ENCODE measurements at places on chromosomes 6 and 20.

- DNase-seq = no peak
These were observed 81.9 kb downstream of the TFAP2C start for GRCh38 chr20:56711018-56711417.

DNA sequence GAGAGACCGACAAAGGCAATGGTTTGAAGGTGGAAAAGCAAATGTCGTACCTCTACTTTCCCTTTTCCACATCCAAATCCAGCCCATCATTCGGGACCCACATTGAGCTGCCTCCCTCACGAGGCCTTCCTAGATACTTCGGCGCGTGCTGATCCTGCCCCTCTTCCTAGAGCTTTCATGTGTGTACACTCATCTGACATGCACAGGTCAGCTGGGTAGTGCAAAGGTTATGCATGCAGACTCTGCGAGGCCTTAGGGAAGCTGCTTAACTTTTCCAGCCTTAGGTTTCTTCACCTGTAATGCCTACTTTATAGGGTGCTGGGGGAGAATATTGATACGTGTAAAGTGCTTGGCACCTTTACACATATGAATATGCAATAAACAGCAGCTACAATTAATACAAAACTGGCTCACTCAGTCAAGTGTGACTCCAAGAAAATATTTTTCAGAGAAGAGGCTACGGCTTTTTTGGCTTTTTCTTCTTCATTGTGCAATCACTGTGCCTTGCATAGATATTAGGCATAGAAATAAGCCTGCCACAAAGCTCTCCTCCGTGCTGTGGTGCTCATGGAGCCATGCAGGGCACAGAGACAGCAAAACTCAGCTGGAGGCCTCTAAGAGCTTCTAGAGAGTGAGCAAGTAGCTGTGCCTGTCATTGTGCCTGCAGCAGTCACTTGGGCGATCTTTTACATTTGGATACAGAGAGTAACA is 3.6 kb upstream of the MANBAL start:
- DNase-seq = no peak

DNA sequence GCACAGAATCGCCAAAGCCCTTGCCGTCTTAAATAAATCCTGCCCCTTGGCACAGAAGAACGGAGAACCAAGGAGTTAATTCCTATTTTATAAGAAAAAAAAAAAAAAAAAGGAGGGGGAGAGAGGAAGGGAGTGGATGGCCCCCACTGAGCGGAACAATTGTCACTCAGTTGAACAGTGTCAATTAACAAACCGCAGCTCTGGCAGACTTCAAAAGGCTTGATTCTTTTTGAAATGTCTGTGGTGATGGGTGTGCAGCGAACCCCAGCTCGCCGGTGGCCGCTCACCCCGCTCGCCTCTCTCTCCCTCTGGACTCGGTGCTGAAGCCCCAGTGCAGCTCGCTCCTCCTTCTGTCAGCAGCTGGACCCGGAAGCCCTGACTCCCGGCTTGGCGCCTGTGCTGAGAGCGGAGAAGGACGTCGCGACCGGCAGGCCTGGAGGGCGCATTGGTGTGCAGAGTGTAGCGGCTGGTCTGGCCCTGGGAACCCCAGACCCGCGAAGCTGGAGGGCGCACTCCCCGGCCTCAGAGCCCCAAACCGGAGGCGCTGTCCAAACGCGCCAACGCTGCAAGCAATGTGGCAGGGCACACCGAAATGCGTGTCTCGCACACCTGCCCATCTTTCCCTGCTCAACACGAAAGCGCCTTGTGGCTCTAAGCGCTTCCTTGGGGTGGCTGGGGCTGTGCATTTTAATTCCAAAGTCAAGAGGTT is 3.4 kb downstream of the LINC00237 start:
- DNase-seq = no peak

DNA sequence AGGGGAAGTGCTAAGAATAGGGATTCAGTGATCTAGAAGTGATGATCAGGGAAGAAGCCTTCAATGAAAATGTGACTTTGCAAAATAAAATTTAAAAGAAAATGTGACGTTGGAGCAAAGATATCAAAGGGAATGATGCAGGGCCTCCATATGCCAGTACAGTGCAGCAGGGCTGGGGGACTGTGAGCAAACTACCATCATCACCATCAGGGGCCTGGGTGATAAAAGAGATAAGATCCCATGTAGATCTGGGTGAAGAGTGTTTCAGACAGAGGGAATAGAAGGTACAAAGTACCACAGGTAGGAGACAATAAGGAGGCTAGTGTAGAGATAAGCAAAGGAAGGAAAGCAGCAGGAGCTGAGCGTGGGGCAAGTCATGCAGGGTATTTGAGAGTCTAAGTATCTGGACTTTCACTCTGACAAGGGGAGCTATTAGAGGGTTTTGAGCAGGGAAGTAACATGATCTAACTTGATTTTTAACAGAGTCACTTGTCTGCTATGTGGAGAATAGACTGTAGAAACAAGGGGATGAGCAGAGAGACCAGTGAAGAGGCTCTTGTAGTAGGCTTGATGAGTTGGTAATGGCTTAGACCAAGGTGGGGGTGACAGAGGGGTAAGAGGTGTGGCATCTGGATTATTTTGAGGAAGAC is 295.6 kb downstream of the ZFAND3 start:
- no peak for DNase-seq

DNA sequence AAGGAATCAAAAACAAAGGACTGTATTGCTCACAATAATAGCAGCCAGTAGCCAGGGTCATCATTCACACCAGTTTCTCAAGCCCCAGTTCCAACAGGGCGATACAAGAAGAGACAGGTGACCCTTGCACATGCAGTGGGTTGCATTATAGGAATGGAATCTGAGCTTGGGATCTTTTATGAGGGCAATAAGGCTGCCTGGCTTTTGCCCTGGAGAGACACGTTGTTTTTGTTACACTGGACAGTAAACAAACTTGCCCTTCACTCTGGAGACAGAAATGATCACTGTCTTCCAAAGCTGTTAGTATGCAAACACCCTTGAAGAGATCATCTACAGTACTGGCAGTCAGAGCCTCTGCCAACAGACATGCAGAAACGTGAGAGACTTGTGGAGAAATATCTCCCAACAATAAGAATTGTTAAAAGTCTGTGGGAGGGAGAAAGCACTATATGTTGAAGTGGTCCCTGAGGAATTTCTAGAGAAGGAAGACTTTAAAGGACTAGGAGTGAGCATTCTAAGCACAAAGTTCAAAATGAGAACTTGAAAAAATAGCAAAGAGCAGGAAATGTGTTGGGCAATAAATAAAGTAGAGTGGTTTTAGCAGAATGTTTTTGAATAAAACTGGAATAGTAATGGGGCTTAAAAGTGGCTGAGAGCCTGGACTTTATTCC is 6.2 kb upstream of the COL12A1 start:
- no peak for DNase-seq

DNA sequence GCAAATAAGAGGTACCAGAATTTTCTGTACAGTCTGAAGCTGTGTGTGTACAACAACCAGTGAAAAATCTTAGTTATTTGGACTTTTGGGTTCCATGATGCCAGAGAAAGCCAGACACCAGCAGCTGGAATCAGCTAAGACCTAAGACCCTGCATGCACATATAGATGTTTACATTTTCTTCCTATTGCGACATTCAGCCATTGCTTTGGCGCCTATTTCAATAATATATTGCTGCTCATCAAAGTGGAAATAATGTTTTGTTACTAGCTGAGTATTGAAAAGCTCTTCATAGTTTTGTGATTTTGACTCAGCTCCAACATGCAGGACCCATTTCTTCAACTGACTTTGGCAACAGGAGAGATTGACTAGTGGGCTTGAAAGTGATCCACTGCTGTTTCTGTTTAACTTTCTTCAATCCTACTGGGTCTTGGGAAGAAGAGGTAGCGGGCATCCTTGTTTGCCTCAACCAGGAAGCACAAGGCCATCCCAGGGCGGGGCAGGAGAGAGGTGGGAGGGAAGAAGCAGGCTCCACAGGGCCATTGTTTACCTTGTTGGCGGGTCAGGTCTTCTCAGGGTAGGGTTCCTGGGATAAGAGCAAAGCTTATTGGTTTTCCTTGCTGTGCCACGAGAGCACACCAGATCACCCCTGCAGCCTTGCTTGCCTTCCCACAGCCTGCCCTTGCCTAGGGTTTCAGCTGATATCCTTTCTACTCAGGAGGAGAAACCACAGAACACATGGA is 101.3 kb upstream of the ESR1 start:
- DNase-seq = no peak

GRCh38 chr20:36726168-36726567 is 19.7 kb downstream of the NDRG3 start:
- DNase-seq = no peak

DNA sequence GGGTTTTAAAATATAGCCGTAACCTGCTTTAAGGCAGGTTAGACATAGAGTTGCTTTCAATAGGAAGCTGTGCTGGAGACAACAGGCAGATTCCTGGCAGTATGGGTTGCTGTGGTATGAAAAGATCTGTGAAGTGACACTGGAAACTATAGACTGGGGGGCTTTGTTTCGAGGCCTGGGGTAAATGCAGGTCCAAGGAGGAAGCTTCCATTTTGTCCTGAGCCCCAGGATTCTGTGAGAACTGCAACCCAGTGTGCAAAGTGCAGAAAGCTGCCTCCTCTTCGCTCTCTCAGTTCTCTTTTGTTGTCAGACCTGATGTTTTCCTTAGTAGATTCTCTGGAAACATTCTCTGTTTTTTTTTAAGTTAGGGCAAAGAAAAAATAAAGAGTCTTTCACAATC is 86.9 kb downstream of the LYRM4 start:
- no peak for DNase-seq

- DNase-seq = no peak
These were observed 120.2 kb downstream of the QRSL1 start for GRCh38 chr6:106749609-106750008.

DNA sequence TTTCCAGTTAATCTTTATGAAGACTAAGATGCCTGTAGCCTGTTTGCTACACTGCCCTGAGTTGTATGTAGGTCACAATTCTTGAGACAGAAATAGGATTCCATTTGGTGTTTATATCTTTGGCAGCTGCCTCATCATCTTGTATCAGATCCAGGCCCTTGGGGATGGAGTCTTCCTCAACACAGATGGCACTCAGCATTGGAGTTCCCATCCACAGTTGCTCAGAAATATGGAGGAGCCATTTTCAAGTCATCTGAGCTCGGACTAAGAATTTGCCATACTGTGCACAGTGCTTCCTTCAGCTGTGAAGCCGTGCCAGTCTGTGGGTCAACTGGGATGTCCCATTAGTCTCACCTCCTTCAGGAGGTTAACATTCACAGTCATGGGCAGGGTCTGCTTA is 156.6 kb downstream of the ZDHHC14 start:
- DNase-seq = no peak

GRCh38 chr6:106518748-106519147 is 110.5 kb downstream of the RTN4IP1 start:
- no peak for DNase-seq

GRCh38 chr20:46007671-46008070 is 1.0 kb upstream of the MMP9 start:
- DNase-seq = no peak

DNA sequence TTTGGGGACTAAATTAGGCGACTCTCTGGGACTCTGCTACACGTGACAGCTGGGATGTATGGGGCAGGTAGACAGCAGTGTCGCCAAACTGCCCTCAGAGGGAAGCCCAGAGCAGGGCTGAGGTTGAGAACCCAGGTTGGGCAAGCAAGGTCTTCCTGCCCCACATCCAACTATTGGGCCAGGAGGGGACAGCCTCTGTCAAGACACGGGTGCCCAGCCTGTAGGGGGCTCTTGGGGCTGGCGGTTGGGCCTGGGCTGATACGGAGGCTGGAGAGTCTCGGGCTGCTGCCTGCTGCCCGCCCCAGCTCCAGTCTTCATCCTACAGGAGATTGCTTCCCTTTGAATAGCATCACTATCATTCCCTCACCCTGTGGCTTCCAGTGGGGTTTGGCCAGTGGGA is 33.3 kb downstream of the CPNE5 start:
- no peak for DNase-seq

- DNase-seq = no peak
These were observed 26.8 kb upstream of the SLC22A7 start for GRCh38 chr6:43271103-43271815.

- DNase-seq = no peak
These were observed 151.0 kb downstream of the ZDHHC14 start for GRCh38 chr6:157531986-157532365.

DNA sequence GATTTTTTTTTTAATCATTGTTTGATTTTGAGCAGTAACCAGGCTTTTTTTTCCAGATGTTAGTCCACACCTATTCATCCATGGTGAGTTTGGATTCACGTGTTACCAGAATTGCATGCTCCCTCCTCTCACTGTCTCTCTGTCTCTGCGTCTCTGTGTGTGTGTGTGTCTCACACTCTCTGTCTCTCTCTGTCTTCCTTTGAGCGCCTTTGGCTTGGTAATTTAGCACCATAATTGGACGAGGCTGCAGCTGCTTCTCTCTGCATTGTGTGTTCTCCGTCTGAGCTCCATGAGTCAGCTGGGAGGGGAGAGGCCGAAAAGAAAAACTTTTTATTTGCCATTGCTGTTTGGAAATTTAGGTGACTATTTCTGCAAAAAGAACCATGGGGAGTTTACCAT is 3.4 kb downstream of the TFAP2B start:
- DNase-seq = no peak

GRCh38 chr6:84876723-84877514 is 112.5 kb upstream of the TBX18 start:
- no peak for DNase-seq

GRCh38 chr6:32666420-32667300 is at the start of gene HLA-DQB1:
Gene HLA-DQB1, minus strand, starts transcription at chr6:32666657. Its CDS starts 50 bp downstream, at chr6:32666607.
- no peak for DNase-seq

DNA sequence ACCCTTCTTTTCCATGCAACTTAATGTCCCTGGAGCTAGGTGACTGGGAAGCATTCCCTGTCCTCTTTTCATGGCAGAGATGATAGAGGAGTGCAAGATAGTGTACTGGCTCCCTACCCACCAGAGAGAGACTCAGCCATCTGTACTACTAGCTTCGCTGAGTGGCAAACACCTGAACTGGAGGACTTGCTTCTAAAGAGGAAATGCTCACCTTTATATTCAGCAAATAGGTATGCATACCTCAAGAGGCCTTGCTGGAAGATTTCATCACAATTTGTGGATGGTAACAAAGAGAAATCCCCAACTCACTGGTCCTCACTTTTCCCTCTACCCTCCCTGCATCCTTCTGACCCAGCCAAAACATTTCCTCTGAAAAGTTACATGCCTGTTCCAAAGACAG is 124.1 kb downstream of the FOXA2 start:
- DNase-seq = no peak
